Spinal cord (tissue), 10 donors: ENCODE measurements at places on chromosomes 7 and 10. TPM values are rescaled to one million over a fixed set of nuclear protein-coding genes. Genes with fewer than 3 reads are reported as not detected.

GRCh38 chr10:78555128-78555527, 513.6 kb upstream of the ZMIZ1 start:
- no peaks in the 10 kb centered on the region for H3K27me3 ChIP-seq
- peaks cover 28% of the 10 kb centered on the region for H3K4me1 ChIP-seq
- no peak for DNase-seq
- no peaks in the 10 kb centered on the region for H3K36me3 ChIP-seq
- no peak overlapping the region for H3K4me3 ChIP-seq

GRCh38 chr7:158289761-158290523, 297.7 kb downstream of the PTPRN2 start:
- H3K4me3 ChIP-seq: no peak overlapping the region
- no peak for DNase-seq
- peaks cover 6% of the 10 kb centered on the region for H3K4me1 ChIP-seq
- H3K27me3 ChIP-seq: no peaks in the 10 kb centered on the region
- peaks cover 4% of the 10 kb centered on the region for H3K36me3 ChIP-seq
- H3K27ac ChIP-seq: no peak overlapping the region

The NXPH1 gene
- 17.1 TPM for total RNA-seq

DNA sequence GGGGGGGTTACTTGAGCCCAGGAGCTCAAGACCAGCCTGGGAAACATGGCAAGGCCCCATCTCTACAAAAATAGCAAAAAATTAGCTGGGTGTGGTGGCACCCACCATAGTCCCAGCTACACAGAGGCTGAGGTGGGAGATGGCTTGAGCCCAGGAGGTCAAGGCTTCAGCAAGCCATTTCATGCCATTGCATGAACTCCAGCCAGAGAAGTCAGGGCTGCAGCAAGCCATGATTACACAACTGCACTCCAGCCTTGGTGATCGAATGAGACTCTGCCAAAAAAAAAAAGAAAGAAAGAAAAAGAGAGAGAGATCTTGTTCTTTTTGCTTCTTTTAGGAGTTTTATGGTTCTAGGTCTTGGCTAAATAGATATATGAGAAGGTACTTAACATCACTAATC, 200.2 kb upstream of the PHYHIPL start:
- no peaks in the 10 kb centered on the region for H3K36me3 ChIP-seq
- H3K4me3 ChIP-seq: no peak overlapping the region
- DNase-seq: no peak
- H3K27me3 ChIP-seq: no peaks in the 10 kb centered on the region
- no peak overlapping the region for H3K27ac ChIP-seq

The SPAM1 gene
- total RNA-seq: not detected

- no peaks in the 10 kb centered on the region for H3K27me3 ChIP-seq
- H3K36me3 ChIP-seq: no peaks in the 10 kb centered on the region
- H3K4me1 ChIP-seq: no peaks in the 10 kb centered on the region
- H3K4me3 ChIP-seq: no peak overlapping the region
- H3K27ac ChIP-seq: no peak overlapping the region
- DNase-seq: no peak
Measured at GRCh38 chr7:11335947-11336346, 362.3 kb downstream of the PHF14 start.

The CCDC136 gene
- 66.6 TPM for total RNA-seq

The ELN gene
- total RNA-seq: 287 TPM

- no peaks in the 10 kb centered on the region for H3K36me3 ChIP-seq
- no peaks in the 10 kb centered on the region for H3K27me3 ChIP-seq
- no peaks in the 10 kb centered on the region for H3K4me1 ChIP-seq
- no peak overlapping the region for H3K27ac ChIP-seq
- DNase-seq: no peak
Measured at GRCh38 chr7:83339907-83340306, 177.2 kb upstream of the PCLO start.
